Tibial nerve (tissue), 4 donors: ENCODE measurements at places on chromosomes 3 and 15. TPM values are rescaled to one million over a fixed set of nuclear protein-coding genes. Genes with fewer than 3 reads are reported as not detected.

DNA sequence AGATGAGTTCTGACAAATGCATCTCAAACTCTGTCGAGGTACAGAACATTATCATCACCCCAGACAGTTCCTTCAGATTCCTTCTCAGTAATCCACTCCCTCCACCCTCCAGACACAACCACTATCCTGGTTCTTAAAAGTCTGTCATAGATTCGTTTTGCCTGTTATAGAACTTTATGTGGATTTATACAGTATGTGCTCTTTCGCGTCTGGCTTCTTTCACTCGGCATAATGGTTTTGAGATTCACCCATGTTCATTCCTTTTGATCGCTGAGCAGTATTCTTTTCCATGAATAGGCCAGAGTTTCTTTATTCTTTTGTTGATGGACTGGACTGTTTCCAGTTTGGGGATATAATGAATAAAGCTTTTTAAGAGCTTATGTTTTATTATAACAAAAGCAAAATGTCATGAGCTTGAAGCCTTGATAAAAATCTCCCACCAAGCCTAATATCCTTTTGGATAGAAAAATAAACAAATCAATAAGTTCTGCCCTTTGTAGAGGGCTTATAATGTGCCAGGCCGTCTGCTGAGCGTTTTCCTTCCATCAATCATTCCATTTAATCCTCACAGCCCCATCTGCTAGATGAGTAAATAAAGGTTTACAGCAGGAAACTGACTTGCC lies 21.3 kb upstream of the RFTN1 start:
- H3K4me3 ChIP-seq, result no peak overlapping the region
- H3K4me1 ChIP-seq, result no peaks in the 10 kb centered on the region
- H3K36me3 ChIP-seq, result no peaks in the 10 kb centered on the region

DNA sequence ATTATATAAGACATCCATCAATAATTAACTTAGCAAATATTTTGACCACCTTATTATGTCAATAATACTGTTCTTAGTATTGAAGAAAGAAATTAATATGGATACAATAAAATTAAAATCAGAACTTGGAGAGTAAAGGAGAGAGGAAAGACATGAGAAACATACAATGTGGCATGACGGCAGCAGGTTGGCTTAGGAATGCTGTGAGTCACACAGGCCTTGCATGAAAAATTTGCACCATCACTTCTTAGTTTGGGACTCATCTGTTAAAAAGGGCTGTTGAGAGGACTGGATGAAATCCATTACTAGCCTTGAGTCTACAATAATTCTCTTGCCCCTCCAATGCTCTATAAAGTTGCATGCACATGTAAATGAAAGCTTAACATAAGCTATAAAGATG lies 880.8 kb downstream of the ROBO1 start:
- no peak for DNase-seq
- H3K27me3 ChIP-seq, result no peaks in the 10 kb centered on the region
- H3K27ac ChIP-seq, result no peak overlapping the region

DNA sequence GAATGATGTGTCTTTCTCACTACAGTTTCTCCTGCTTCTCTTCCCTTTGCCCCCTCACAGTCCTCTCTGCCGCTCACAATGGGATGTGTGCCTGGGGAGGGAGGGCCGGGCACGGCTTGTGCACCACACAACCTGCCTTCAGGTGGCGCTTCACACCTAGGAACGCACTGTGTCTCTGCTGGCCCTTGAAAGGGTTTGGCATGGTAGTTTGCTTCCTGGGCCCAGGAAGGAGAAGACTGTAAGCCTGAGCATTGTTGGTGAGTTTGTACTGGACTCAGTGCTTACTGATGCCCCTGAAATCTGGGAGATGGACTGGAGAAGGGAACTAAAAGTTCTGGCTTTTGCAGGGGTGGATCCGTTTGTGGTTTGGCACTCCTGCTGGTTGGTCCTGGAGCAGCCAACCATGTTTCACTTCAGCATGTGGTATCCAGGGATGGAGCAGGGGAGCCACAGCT lies 9.2 kb downstream of the ALPK3 start:
- no peaks in the 10 kb centered on the region for H3K27me3 ChIP-seq
- peak; percentile 57 for DNase-seq
- no peak overlapping the region for H3K4me3 ChIP-seq
- no peaks in the 10 kb centered on the region for H3K36me3 ChIP-seq

DNA sequence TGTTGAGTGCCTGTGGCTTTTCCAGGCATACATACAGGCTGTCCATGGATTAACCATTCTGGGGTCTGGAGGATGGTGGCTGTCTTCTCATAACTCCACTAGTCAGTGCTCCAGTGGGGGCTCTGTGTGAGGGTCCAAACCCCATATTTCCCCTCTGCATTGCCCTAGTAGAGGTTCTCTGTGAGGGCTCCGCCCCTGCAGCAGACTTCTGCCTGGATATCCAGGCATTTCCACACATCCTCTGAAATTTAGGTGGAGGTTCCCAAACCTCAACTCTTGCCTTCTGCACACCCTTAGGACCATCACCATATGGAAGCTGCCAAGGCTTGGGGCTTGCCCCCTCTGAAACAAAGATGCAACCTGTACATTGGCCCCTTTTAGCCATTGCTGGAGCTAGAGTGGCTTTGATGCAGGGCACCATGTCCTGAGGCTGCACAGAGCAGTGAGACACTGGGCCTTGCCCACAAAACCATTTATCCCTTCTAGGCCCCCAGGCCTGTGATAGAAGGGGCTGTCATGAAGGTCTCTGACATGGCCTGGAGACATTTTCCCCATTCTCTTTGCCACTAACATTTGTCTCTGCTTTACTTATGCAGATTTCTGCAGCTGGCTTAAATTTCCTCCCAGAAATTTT lies 400.1 kb upstream of the MDFIC2 start:
- H3K4me3 ChIP-seq, result no peak overlapping the region
- no peaks in the 10 kb centered on the region for H3K36me3 ChIP-seq
- H3K27me3 ChIP-seq, result no peaks in the 10 kb centered on the region
- no peak overlapping the region for H3K27ac ChIP-seq
- H3K4me1 ChIP-seq, result peaks cover 7% of the 10 kb centered on the region

- H3K27me3 ChIP-seq, result peaks cover 26% of the 10 kb centered on the region
- DNase-seq, result no peak
- no peak overlapping the region for H3K4me3 ChIP-seq
Observed at GRCh38 chr15:43314171-43314570, 16.2 kb downstream of the LCMT2 start.

DNA sequence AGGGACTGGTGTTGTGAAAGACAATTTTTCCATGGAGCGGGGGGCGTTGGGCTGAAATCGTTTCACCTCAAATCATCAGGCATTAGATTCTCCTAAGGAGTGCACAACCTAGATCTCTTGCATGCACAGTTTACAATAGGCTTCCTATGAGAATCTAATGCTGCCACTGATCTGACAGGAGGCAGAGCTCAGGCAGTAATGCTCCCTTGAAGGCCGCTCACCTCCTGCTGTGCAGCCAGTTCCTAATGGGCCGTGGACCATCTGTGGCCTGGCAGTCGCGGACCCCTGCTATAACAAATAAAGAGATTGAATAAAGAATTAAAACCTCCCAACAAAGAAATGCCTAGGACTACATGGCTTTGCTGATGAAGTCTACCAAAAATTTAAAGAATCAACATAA lies 25.3 kb upstream of the ANKRD28 start:
- H3K36me3 ChIP-seq, result no peaks in the 10 kb centered on the region
- no peaks in the 10 kb centered on the region for H3K27me3 ChIP-seq
- H3K27ac ChIP-seq, result no peak overlapping the region
- no peaks in the 10 kb centered on the region for H3K4me1 ChIP-seq
- no peak overlapping the region for H3K4me3 ChIP-seq

- peaks cover 30% of the 10 kb centered on the region for H3K4me1 ChIP-seq
- no peak for DNase-seq
- H3K27me3 ChIP-seq, result no peaks in the 10 kb centered on the region
- H3K36me3 ChIP-seq, result no peaks in the 10 kb centered on the region
- no peak overlapping the region for H3K27ac ChIP-seq
Observed at GRCh38 chr15:92076541-92076940, 223.0 kb downstream of the SLCO3A1 start.

- H3K27me3 ChIP-seq, result no peaks in the 10 kb centered on the region
- DNase-seq, result no peak
- no peaks in the 10 kb centered on the region for H3K36me3 ChIP-seq
- no peak overlapping the region for H3K4me3 ChIP-seq
- H3K27ac ChIP-seq, result no peak overlapping the region
Observed at GRCh38 chr15:39628546-39629257, 47.8 kb downstream of the THBS1 start.

DNA sequence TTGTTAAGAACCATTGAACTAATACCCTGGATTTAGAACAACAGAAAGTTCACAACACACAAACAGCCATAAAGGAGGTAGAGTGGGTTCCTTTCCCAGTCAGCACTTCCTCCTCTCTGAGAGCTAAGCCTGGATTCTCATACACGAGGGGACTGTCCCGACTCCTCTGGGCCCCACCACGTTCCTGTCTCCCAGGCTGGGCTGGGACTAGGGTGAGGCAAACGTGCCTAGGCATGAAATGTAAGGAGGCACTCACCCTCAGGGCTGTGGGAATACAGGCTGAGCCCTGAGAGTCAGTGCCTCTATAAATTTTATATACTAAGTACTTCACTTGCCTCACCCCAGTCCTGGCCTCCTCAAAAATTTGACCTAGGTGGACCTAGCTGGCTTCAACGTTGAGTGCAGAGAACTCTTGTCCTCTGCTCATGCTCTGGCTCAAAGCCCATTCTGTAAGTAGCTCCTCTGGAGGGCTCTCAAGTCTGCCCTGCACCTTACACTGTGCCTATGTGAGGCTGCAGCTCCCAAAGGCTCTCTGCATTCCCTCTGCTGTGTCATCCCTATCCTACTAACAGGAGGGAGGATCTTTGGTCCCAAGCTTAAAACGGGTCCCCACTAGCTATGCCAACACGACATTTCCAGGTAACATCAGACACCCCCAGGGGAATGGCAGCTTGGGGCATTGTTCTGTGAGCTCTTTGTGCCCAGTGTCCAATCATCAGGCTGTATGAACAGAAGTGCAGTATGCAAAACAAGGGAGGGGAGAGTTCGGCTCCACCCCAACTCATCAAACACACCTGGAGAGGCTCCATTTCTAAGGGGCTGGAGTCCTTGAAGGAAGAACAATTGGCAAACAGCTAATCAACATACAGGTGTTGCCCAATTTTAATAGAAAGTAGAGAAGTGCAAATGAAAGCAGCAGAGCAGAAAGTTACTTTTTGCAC lies 233.2 kb downstream of the RPLP1 start:
- no peaks in the 10 kb centered on the region for H3K4me1 ChIP-seq
- no peaks in the 10 kb centered on the region for H3K36me3 ChIP-seq
- no peak overlapping the region for H3K27ac ChIP-seq
- H3K4me3 ChIP-seq, result no peak overlapping the region
- DNase-seq, result no peak
- H3K27me3 ChIP-seq, result no peaks in the 10 kb centered on the region

GPR176 gene
- 4.6 TPM for total RNA-seq

ISL2 gene
- total RNA-seq, result not detected

ZBED2 gene
- not detected for total RNA-seq

RTP3 gene
- total RNA-seq, result not detected
